GM12865 (cell line): ENCODE measurements at places on chromosomes 4 and X.

GRCh38 chr4:143488687-143489086, 24.8 kb upstream of the SMARCA5 start:
- no peak for DNase-seq

DNA sequence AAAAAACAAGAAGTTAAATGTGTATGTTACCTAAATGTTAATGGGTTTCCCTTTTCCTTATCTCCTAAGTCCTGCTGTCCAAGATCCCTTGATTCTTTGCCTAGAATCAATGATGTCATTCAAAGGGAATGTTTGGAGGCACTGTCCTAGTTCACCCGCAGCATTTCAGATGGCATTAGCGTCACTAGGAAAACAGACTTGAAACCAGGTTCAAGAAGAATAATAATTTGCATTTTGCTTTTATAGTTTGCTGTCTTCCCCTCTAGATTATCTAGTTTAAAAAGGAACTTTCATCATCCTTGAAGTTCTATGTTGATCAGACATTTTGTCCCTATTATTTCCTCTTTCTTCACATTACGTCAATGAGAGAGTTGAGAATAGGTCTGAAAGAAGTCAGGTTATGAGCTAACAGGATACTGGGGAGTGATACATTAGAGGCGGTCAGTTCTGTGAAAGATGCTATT, 234.1 kb upstream of the PGRMC2 start:
- no peak for DNase-seq

DNA sequence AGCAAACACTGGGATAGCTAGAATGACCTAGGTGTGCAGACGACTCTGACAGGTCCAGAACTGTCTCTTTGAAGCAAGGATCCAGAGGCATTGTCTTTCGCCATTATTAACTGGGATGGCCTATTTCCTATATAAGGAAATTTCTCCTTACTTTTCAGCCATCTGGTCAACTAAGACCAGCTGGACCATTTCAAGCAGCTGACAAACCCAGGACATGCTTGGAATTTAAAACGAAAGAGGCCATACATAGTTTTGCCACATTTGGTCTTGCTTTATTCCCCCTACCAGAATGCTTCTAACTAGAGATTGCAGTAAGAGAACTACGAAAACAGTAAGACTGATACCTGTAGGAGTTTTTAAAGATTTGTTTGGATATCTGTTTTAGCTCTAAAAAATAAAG, 87.0 kb downstream of the GLRA2 start:
- no peak for DNase-seq

- no peak for DNase-seq
Observed at GRCh38 chr4:27595571-27596360, 735.1 kb downstream of the STIM2 start.

- no peak for DNase-seq
Observed at GRCh38 chrX:7720519-7720918, 122.5 kb upstream of the VCX start.

- DNase-seq: peak; percentile 71
Observed at GRCh38 chr4:16026160-16026761, 57.6 kb downstream of the PROM1 start.

GRCh38 chr4:110634350-110635162, 11.7 kb upstream of the PITX2 start:
- no peak for DNase-seq

- no peak for DNase-seq
Observed at GRCh38 chrX:85419293-85419692, 39.8 kb upstream of the POF1B start.

GRCh38 chrX:47129899-47130358, 14.6 kb downstream of the NDUFB11 start:
- no peak for DNase-seq

DNA sequence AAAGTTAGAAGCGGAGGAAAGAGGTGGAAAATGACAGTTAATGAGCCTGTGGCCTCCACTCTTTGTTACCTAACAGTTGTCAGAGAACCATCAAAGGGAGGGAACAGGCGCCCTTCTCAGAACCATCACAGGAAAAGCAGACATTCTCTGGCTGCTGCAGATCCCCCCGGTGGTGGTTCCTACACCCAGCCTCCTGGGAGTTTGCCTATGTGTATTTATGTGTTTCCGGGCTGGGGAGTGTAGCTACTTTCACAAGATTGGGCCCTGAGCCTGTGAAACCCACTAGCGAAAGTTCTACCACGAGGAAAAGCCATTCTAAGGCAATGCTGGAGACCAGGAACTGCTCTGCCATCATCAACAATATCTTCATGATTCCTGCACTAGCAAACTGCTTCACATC, 52.7 kb upstream of the BCOR start:
- no peak for DNase-seq

GRCh38 chr4:23707652-23708026, 182.2 kb downstream of the PPARGC1A start:
- no peak for DNase-seq

- DNase-seq: peak; percentile 15
Observed at GRCh38 chr4:83124111-83124780, 9.7 kb upstream of the PLAC8 start.
